Sciatic nerve (tissue), 2 donors: ENCODE measurements at places on chromosomes 12 and 14.
A peak's percentile ranks its signal among the peaks of the same experiment; 100 is the strongest.

- no peak for DNase-seq
Measured at GRCh38 chr12:122943196-122943595, 23.1 kb downstream of the ABCB9 start.

DNA sequence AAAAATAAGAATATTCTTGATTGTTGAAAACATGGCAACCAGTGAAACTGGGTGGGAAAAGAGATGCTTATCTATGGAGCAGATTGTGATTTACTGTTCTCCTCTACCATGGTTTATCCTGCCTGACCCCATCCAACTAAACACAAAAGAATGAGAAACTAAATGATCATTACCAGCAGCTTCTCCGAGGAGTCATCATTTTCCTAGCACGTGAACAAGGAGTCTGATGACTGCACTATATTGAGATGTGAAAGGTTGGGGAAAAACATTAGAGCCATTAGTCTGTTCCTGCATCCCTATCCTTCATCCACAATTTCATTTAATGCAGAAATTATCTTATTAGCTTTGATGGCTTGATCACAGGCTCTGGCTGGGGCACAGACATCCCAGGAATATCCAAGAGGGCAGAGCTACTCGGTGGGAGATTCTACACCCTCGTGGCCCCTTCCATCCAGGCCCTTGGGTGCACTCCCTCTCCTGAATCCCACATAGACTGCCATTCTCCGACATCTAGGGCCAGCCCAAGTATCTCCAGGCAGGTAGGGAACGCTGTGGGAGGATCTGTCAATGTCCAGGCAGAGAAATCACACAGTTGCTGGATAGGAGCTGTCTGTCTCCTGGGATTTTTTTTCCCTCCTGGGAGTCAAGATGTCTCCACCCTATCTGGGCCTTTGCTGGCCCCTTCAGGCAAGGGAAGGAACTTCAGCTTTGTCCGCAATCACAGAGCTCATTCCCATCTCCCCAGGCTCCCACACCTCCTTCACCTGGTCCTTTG, 43.3 kb upstream of the DHRS4 start:
- DNase-seq: no peak

- no peak for DNase-seq
Measured at GRCh38 chr12:5777451-5777850, 167.6 kb downstream of the ANO2 start.

GRCh38 chr14:105137481-105138020, 31.0 kb downstream of the JAG2 start:
- DNase-seq: peak; percentile 53

- DNase-seq: no peak
Measured at GRCh38 chr12:94636462-94637085, 13.8 kb downstream of the TMCC3 start.

GRCh38 chr12:4996714-4997113, 47.0 kb upstream of the KCNA5 start:
- no peak for DNase-seq

DNA sequence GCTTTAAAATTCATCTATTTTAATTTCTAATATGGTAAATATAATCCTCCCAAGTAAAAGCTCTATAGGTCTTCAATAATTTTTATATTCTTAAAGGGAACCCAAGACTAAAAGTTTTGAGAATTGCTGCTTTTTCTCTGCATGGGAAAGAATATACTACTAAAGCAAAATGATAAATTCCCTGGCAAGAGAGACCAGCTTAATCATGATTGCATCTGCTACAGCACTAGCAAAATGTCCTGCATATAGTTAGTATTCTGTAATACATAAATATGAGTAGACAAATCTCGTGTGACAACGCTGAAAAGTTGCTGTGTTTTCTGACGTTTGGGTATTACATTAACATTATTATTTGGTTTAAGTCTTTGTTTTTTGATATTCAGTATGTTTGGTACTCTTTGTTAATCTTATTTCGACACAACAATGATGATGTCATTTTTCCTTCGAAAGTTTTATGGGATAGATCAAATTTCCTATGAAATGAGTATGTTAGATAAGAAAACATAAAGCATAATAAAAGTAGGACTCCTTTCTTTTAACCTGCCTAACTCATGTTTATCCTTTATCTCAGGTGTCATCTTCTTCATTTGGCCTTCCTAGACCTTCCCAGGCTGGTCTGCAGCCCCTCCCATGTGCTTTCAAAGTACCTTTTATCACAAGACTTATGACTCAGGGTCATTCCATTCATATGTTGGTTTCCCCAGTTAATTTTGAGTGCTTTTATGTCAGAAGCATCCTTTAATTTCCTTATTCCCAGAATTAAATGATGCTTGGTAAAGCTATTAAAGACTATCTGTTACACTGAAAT, 321.9 kb downstream of the RAD51B start:
- no peak for DNase-seq

DNA sequence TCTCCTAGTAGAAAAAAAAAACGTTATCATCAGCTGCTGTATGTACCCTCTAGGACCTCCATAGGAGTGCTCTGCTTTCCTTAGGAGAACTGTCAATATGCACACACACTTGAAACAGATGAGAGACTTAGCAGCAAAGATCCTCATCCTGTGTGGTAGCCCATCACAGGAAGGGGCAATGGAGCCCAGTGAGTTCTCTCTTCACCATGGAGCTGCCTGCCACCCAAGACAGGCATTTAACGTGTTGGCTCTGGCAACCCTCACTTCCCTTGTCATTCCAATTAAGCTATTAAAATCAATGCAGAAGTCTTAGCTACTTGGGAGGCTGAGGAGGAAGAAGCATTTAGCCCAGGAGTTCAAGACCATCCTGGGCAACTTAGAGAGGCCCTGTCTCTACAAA, 64.8 kb upstream of the PLEKHA5 start:
- DNase-seq: no peak

DNA sequence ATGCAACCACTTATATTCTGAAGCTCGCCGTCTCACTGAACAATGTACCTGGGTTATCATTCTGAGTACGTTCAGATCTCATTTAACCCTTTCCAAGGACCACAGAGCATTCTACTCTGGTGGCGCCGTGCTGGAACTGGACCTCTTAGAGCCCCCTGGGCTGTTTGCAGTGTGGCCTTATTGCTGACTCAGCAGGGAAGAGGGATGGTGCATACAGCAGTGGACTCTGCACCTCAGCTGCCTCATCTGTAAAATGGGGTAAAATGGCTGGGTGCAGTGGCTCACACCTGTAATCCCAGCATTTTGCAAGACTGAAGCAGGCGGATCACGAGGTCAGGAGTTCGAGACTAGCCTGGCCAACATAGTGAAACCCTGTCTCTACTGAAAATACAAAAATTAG, 2.9 kb downstream of the ALDH2 start:
- no peak for DNase-seq

- DNase-seq: no peak
Measured at GRCh38 chr12:109820816-109821381, 12.3 kb downstream of the TRPV4 start.

- no peak for DNase-seq
Measured at GRCh38 chr12:122081697-122082221, 3.2 kb downstream of the MLXIP start.

- no peak for DNase-seq
Measured at GRCh38 chr12:117890644-117891043, 78.1 kb downstream of the KSR2 start.

DNA sequence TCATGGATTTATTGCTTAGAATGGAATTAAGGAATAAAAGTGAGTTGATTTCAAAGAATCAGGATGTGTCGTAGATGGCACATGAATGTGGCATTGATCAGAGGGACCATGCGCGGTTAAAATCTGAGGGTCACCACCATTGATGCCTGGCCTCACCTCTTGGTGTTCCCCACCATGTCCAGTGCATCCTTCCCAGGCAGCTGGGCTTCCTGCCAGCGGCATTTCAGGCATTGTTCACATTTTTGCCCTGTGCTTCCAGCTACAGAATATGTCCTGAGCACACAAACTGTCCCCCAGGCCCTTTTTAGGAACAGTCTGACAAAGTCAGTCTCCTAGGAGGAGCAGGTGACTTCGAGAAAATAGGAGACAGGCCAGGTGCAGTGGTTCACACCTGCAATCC, 42.0 kb upstream of the TSPAN9 start:
- no peak for DNase-seq

GRCh38 chr12:6337958-6338433, 3.9 kb downstream of the TNFRSF1A start:
- no peak for DNase-seq

DNA sequence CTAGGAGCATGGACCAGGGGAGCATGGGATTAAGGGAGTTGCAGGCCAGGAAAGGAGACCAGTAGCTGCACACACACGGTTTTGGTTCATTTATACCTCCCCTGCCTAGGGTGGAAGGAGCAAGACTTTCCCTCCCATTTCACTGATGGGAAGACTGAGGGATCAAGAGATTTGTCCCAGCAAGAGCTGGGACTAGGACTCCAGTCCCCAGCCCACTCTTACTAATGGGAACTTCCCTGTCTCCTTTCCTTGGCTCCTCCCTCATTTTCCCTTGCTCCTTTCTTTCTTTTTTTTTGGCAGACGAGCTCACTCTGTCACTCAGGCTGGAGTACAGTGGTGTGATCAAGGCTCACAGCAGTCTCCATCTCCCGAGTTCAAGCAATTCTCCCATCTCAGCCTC, 13.0 kb downstream of the SCNN1A start:
- DNase-seq: no peak

GRCh38 chr12:52871291-52872039, 22.7 kb upstream of the KRT78 start:
- DNase-seq: peak; percentile 80

- DNase-seq: no peak
Measured at GRCh38 chr12:1050059-1050707, 59.2 kb downstream of the ERC1 start.

- no peak for DNase-seq
Measured at GRCh38 chr12:57215668-57216013, 953 bp upstream of the NXPH4 start.

GRCh38 chr14:76975812-76976211, 52.7 kb downstream of the IRF2BPL start:
- no peak for DNase-seq

DNA sequence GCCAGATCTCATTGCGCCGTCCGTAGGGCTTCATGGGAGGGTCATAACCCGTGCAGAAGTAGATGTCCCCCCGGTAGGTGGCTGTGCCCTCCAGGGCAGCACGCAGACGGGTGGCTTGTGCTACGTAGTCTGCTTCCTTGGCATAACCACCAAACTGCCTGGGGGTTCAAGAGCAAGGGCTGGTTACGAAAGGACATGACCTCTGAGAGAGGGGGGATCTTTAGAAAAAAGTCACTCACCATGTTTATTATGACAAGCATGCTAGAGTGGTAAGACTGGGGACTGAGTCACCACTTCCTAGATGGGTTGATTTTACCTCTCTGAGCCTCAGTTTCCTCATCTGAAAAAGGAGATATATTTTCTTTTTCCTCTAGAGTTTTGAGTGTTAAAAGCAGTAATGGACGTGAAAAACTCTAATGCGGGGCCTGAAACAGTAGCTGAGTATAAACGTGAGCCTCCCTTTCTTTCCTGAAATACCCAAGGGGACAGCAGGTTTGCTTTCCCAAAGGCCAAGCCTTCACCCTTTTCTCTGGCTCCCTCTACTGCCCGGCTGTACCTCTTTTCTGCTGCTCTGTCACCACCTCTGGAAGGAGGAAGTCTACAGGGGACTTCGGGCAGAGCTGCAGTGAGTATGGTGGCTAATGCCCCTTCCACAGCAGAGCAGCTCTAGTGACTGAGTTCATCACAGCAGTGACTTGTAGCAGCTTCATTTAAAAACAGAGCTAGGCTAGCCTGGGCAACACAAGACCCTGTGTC, 23.5 kb upstream of the GPRC5D start:
- DNase-seq: no peak

DNA sequence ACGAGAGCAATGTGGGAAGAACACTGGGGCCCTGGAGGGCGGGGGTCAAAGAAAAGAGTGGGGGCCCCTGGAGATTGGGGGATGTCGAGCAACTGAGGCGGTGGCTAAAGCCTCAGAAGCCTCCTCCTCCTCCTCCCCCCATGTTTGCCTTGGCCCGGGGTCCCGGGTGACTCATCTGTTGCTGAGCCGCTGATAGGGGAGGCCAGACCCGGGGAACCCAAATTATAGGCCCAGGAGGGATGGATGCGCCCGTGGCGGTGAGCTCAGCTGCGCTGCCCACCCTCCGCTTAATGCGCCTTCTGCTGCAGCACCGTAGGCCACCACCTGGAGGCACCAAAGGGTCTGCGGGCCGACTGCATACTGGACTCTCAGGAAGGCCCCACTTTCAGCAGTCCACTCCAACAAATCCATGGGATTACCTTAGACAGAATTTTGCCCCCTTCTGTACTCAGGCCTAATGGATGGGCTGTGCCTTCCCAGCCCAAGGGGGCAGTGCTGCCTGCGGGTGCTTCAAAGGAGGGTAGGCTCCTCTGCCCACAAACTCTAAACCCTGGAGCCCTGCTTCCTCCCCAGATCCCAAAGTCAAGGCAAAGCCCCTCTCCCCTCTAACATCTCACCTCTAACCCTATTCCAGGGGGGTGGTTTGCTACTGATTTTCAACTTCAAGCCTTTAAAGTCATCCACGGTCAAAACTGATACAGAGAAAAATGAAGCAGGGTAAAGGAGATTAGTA, 2.6 kb upstream of the WNT10B start:
- peak; percentile 82 for DNase-seq

DNA sequence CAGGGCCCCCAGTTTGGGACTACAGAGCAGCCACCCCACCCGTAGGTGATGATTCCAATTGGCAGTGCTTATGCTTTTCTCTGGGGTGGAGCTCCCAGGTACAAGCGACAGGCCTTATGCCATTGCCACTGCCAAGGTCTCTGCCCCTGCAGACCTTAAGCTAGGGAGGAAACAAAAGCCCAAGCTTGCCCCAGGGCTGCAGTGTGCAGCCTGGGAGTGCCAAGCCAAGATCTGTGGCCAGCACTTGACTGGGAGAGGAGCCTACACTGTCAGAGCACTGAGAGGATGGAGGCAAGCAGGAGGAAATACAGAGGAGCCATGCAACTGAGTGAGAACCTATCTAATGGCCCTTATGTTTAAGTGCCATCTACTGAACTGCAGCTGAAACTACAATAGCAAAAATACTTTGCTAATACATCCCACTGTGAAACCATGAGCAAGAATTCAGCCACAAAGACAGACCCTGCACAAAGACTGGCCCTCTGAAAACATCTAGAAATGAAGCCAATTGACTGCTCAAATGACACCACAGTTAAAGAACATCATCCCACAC, 17.7 kb upstream of the ASCL1 start:
- DNase-seq: no peak

DNA sequence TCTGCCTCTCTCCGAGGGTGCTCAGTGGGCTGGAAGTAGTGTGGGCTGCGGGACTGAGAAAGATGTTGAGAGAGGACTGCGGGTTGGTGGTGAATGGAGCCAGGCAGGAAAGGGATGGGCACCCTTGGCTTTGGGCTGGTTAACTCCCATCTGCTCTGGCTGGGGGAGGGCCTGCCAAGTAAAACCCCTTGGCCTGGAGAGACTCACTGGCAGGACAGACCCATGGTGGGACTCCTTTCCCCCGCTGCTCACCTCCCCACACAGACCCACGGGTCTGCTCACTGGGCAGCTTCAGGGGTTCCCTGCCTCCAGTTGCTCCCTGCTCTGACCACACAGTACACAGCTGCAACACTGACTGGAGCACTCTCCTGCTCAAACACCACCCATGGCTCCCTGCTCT, 54.1 kb downstream of the KRT80 start:
- DNase-seq: no peak

- no peak for DNase-seq
Measured at GRCh38 chr14:87076146-87076545, 916.8 kb downstream of the GALC start.

- no peak for DNase-seq
Measured at GRCh38 chr14:88305528-88306322, 17.3 kb downstream of the KCNK10 start.
